Inflammatory macrophage treated with lipopolysaccharide for 4 hours (primary cell): ENCODE measurements at places on chromosomes 2 and 18.

GRCh38 chr18:48085781-48086487, 155.5 kb upstream of the SMAD2 start:
- DNase-seq = no peak

- DNase-seq = peak; percentile 57
Observed at GRCh38 chr2:184577743-184578142, 20.6 kb upstream of the ZNF804A start.

DNA sequence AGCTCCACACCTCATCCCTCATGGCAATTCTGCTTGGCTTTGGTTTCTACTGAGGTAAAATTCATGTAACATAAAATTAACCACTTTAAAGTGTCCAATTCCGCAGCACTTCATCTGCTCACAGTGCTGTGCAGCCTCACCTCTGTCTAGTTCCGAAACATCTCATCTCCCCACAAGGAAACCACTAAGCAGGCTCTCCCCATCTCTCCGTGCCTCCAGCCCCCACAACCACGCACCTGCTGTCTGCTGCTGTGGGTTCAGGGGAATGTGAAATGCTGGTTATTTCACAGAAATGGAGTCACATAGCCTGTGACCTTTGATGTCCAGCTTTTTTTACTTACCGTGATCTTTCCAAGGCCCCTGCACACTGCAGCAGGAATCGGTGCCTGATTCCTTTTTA, 7.7 kb upstream of the GPC1 start:
- no peak for DNase-seq

- no peak for DNase-seq
Observed at GRCh38 chr18:44850001-44850400, 169.3 kb downstream of the SETBP1 start.

DNA sequence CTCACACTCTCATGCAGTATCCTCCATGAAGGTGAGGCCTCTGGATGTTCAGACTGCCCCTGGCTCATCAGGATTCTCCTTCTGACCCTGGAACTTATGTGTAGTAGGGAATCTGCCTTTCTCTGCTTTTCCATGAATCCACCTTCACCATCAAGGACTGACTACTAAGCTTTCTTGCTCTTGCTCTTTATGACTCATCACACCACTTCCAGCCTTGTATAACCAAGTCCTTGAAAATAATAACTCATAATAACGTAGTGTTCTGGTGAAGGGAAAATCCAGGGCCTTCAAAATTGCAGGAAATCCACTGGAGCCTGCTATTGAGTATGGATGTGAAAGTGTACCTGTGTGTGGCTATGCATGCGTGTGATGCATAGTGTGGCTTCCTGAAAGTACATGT, 11.3 kb upstream of the KCNS3 start:
- no peak for DNase-seq

DNA sequence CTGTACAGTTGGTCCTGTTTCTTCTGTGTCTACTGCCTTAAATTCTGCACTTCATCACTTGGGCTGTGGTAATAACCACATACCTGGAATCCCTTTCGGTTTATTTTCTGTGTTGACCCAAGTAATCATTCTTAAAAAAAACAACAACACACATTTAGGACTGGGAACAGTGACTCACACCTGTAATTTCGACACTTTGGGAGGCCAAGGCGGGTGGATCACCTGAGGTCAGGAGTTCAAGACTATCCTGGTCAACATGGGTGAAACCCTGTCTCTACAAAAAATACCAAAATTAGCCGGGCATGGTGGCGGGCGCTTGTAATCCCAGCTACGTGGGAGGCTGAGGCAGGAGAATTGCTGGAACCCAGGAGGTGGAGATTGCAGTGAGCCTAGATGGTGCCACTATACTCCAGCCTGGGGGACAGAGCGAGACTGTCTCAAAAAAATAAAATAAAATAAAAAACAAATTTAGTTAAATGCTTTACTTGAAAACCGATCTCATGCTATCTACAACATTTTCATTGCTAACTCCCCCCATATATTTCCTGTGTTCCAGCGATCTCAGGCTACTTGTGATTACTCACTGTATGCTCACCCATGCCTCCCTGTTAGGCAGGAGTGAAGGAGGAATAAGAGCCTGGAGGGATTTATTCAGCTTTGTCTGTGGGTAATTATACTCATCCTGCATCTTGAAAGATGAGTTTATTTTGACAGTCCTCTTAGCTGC, 18.2 kb downstream of the ACSL3 start:
- no peak for DNase-seq

DNA sequence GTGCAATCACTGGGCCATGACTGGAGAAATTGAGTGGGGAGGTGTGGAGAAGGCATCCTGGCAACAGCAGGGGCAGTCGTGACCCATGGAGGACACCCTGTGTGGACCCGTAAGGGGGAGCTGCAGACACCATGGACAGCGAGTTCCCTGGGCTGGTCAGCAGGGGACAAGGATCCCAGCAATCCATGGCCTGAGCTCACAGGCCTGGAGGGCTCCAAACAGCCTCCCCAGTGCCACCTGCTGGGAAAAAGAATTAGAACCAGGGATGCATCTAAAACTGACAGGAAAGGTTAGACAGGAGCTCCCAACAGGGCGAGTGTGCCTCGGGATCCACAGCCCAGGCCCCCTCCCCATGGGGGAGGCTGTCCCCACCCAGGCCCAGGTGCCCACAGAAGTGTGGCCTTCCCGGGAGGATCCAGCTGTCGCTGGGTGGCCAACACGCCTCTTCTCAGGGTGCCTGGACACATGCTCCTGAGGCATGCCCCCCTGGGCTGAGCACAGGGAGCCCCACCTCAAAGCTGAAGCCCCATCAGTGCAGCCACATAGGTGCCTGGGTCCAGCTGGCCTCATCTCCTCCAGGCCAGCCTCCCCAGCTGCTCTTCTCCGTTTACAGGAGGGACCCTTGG, 20.5 kb upstream of the KIF1A start:
- DNase-seq = peak; percentile 31

- DNase-seq = no peak
Observed at GRCh38 chr2:166764216-166764615, 124.1 kb upstream of the XIRP2 start.

DNA sequence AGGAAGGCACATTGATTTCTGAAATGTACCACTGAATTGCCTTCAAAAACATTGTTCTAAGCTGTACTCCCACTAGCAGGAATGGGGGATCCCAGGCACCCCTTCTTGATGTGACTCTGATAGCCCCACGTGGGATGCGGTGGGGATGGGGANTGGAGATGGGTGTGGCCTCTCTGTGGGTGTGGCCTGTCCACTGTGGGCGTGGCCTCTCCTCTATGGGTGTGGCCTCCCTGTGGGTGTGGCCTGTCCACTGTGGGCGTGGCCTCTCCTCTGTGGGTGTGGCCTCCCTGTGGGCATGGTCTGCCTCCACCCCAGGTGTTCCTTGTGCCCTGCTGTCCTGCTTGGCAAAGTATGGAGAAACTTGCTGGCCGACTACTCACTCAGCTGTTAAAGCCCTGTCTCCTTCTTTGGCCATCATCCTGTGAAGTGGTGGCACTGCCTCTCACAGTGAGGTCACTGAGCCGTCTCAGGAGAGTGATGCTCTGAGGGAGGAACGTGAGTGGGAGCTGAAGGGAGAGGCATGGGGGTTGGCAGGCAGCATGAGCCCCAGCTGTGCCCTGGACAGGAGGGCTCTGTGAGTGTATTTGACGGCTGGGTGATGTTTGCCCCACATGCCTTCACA, 6.7 kb upstream of the PARD6G start:
- DNase-seq = peak; percentile 8

GRCh38 chr2:220857368-220857767, 714.7 kb downstream of the EPHA4 start:
- no peak for DNase-seq
